ENCODE measurements at places on chromosomes 4 and X.
A peak's percentile ranks its signal among the peaks of the same experiment; 100 is the strongest.

GRCh38 chr4:62449538-62449937, 1249.4 kb downstream of the ADGRL3 start:
- DNase-seq: no peak

GRCh38 chrX:145843146-145843904, 25.7 kb downstream of the SLITRK2 start:
- no peak for DNase-seq

DNA sequence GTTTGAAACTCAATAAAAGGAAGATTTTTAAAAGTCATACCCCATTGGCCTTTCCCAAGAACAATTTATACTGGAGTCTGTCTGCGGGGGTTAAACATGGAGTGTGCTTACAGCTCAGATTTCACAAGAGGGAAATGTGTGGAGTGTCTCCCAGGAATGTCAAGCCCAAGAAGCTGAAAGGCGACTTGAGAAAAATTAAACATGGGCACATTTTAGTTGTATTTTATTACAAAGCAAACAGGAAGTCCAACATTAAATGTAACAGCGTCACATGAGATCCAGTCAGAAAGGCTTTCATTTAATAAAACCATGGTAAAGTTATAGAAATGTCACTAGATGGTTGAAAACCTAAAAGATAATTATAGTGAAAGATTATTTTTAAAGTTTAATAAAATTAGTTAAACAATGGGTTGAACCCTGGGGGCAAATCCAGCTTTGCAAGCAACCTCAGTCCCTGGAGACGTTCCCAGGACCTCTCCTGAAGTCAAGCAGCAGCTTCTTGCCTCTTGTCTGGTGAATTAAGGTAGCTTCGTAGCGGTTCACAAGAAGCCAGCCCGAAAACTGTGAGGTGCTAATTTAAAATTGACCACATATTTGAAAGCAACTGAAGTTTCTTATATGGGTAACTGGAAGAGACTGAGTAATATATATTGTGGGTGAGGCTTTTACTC, 168.4 kb upstream of the EDNRA start:
- DNase-seq: no peak

DNA sequence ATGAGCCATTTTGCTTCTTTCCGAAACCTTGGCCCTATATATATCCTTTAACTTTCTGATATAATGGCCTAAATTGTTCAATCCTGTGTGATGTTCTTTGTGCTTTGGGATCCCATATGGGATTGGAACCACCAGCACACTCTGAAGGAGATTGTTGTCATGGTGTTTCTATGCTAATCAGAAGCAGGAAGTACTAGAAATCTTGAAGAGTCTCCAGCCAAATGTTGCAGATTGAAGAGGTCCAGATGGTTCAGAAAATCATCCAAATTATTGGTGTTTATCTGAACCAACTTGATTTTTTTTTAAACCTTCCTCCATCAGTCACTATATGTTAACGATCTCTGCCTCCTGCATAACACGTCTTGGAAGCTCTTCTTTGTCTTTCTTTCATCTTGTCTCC, 72.8 kb downstream of the KIT start:
- no peak for DNase-seq

DNA sequence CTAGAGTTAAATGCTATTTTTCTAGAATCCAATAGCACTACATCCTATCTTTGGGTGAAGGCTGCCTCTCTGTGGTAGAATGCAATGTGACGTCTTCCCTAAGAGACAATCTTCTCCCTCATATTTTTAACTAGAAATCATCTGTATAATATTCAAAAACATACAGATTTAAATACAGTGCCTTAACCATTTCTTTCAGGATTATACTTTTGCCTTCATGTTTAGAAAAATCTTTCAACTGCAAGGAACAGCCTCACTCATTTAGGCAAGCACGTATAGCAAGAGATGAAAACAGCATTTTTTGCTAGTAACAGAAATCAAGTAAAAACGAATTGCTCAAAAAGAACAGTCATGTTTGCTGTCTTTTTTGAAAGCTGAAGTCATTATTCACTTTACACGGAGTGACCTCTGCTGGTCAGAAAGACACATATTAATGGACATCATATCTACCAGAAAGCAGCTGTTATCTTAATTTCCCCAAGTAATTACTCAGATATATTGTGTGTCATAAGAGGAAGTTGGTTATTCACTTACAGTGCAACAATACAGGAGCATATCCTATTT, 422.3 kb downstream of the STPG2 start:
- DNase-seq: peak; percentile 13
